ENCODE measurements at places on chromosomes 2 and 18.
A peak's percentile ranks its signal among the peaks of the same experiment; 100 is the strongest.

- DNase-seq: no peak
These were observed 121.0 kb upstream of the HAAO start for GRCh38 chr2:42913280-42913878.

- no peak for DNase-seq
These were observed 19.1 kb downstream of the RAMP1 start for GRCh38 chr2:237878321-237879057.

- no peak for DNase-seq
These were observed 23.1 kb upstream of the CHAC2 start for GRCh38 chr2:53744395-53745065.

DNA sequence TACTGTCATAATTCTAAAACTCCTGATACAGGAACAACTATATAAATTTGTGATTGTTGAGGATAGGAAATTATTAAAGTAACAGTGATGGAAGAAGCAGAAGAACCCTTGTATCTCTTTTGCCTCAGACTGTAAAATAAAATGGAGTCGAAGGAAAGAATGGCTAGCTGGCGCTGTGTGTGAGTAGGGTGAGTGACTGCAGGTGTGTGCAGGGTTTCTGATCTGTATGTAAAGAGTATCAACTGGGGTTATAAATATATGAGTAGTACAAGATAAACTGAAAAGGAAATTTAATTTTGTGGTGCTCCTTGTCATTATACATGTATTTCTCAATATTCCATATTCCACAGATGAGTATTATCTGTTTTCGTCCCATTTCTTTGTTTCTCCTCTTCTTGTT, 15.2 kb downstream of the POLI start:
- no peak for DNase-seq

- DNase-seq: no peak
These were observed 246.7 kb upstream of the EPHA4 start for GRCh38 chr2:221818616-221819320.

GRCh38 chr18:48139431-48140347, 209.2 kb upstream of the SMAD2 start:
- no peak for DNase-seq

DNA sequence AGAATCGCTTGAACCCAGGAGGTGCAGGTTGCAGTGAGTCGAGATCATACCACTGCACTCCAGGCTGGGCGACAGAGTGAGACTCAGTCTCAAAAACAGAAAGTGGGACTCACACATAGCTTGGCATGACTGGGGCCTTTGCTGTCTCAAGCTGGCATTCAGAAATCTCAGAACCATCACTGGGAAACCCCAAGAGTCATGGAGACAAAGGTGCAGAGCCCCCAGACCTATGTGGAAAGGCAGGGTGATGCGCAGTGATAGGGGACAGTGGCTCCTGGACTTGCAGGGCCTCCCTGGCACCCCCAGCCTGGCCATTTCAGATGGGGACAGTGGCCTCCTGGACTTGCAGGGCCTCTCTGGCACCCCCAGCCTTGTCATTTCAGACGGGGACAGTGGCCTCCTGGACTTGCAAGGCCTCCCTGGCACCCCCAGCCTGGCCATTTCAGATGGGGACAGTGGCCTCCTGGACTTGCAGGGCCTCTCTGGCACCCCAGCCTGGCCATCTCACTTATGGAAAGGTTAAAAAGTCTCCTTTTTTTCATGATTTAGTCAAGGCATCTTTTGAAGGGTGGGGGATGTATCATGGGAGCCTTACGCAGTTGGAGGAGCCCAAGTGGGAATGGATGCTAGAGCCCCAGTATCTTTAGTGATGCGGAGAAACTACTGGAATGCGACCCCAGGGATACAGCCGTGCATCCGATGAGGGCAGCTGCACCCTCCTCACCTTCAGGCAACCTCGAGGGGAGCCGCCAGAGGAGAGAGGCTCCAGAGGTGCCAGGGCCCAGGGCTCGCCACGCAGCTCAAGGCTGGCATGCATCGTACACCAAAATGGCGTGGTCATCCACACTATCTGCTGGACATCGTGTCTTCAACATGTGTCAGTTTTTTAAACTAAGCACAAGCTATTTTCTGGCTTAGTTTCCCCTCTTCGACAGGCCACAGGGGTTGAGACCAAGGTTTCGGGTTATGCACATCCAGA, 30.5 kb downstream of the ZNF516 start:
- DNase-seq: no peak

- DNase-seq: no peak
These were observed 19.2 kb downstream of the ABI2 start for GRCh38 chr2:203347375-203347774.

- no peak for DNase-seq
These were observed 27.9 kb upstream of the POU3F3 start for GRCh38 chr2:104826016-104826415.

DNA sequence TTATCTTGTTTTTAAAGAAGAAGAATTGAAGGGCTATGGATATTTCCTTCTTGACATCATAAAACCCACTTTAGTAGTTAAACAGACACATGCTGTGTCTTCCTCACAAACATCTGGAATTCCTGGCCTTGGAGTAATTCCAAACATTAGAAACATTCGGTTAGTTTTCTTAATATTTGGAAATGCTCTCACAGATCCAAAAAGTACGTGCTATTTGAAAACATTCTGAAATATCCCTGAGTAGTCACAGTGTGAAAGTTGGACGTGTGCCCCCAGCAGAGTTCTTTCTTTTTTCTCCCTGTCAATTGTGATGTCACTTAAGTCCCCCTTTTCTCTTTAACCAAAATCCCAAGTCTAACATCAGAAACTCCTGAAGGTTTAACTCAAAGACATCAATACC, 91.3 kb downstream of the ANTXR1 start:
- DNase-seq: no peak

- DNase-seq: peak; percentile 92
These were observed 13.0 kb downstream of the ODC1 start for GRCh38 chr2:10434886-10435819.

DNA sequence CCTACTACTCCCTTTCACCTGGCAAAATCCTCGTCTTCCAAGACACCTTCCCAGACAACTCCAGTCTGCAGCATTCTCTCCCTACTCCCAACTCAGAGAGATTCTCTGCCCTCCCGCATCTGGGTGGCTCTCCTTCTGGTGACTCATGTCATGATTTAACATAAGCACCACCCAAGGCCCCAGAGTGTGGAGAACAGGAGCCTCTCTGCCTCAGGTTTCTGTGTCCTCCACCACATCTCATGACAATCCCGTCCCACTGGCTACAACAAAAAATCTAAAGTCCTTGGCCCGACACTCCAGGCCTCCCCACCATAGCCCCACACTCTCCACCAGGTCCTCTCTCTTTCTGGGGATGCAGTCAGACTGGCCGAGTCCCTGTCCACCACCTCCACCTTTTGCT, 197.1 kb downstream of the BCL11A start:
- no peak for DNase-seq

DNA sequence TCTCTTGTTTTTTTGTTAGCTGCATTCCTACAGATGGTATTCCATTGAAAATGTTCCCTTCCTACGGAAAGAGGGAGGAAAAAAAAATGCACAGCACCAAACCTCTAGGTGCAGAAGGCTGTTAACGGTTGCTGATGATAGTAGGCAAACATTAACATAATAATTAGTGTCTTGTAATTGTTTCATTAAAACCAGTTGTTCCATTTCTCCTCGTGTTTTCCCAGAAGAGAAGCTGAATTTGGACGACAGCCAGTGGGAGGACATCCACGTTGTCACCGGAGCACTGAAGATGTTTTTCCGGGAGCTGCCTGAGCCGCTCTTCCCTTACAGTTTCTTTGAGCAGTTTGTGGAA, 494.7 kb downstream of the ARHGAP15 start:
- peak; percentile 12 for DNase-seq

GRCh38 chr2:11729362-11730212, 16.8 kb upstream of the LPIN1 start:
- no peak for DNase-seq

GRCh38 chr18:76491776-76492668, 3.0 kb downstream of the ZNF516 start:
- DNase-seq: peak; percentile 33

- DNase-seq: peak; percentile 91
These were observed 7.4 kb downstream of the NFATC1 start for GRCh38 chr18:79402977-79403722.

DNA sequence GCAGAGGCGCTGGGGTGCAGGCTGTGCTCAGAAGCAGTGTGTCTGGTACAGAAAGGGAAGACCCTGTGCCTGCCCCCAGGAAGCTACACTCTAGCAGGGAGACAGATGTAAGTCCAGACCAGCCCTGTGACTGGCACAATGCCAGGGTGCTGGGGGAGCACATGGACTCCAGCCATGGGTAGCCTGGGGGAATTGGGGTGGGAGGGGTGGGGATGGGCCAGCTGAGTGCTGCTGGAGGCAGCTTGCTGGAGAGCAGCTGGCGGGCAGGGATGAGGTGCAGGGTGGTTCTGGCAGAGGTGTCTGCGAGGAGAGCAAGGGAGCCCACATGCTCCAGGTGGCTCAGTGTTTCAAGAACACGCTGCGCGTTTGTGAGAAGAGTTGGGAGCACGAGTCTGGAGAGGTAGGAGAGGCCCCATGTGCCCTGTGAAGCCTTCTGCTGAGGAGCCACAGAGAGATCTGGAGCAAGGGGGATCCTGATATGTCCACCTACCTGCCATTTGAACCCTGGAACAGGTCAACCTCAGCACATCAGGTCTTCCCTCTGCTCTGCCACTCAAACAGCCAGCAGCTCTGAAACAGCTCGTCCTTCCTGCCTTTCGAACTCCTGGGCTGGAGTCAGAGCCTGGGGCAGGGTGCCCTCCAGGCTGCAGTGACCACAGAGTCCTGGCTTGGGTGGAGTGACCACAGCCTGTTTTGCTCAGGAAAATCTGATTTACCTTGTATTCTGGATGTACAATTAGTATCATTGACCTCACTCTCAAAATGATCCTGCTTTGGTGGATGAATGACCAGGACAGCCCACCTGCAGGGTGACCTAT, 15.1 kb downstream of the ALLC start:
- DNase-seq: no peak

DNA sequence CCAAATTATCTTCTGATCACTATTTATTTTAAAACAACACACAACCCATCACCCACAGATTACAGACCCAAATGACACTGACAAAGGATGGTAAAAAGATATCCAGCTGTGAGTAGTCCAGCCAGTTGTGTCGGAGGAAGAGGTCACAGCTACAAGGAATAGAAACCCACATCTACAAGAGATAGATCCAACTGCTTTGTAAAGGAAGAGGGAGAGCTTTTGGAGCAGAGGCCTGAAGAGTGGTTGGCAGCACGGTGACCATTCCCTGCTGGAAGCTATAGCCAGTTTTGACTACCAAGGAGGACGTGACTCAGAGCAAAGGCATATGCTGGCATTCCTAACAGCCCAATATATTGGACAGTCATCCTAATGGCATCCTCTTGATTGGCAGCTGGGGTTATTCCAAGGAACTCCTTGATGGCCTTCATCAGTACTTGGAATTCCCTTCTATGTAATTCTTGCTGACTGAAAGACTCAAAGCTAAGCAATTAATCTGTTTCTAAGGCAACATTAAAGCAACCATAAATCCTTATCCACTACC, 17.1 kb downstream of the SLC8A1 start:
- DNase-seq: peak; percentile 81

DNA sequence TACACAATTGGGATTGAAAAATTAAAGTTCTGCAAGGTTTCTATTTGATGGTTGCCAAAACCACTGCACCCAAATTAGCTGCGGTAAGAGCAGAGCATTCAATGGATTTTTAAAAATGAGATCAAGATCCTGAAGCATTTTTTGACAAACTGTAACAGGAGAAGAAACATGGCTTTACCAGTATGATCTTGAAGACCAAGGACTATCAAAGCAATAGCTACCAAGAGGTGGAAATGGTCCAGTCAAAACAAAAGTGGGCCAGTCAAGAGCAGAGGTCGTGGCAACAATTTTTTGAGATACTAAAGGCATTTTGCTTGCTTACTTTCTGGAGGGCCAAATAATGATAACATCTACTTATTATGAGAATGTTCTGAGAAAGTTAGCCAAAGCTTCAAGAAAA, 186.8 kb downstream of the RDH14 start:
- DNase-seq: no peak

DNA sequence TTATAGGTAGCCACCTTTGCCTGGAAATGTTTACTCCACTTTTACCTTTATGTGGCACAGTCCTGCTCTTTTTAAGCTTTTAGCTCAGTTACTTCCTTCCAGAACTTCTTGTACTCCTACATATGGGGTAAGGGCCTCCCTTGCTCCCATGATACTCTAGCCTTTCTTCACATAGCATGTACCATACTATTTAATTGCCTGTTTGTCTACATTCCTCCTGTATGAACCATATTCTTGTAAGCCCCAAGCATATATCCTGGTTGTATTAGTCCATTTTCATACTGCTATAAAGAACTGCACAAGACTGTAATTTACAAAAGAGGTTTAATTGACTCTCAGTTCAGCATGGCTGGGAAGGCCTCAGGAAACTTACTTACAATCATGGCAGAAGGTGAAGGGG, 90.6 kb upstream of the VWC2L start:
- DNase-seq: no peak

- peak; percentile 15 for DNase-seq
These were observed 438.6 kb downstream of the DLGAP1 start for GRCh38 chr18:4016391-4017049.

- no peak for DNase-seq
These were observed 232.7 kb downstream of the SLC8A1 start for GRCh38 chr2:40219141-40219540.

DNA sequence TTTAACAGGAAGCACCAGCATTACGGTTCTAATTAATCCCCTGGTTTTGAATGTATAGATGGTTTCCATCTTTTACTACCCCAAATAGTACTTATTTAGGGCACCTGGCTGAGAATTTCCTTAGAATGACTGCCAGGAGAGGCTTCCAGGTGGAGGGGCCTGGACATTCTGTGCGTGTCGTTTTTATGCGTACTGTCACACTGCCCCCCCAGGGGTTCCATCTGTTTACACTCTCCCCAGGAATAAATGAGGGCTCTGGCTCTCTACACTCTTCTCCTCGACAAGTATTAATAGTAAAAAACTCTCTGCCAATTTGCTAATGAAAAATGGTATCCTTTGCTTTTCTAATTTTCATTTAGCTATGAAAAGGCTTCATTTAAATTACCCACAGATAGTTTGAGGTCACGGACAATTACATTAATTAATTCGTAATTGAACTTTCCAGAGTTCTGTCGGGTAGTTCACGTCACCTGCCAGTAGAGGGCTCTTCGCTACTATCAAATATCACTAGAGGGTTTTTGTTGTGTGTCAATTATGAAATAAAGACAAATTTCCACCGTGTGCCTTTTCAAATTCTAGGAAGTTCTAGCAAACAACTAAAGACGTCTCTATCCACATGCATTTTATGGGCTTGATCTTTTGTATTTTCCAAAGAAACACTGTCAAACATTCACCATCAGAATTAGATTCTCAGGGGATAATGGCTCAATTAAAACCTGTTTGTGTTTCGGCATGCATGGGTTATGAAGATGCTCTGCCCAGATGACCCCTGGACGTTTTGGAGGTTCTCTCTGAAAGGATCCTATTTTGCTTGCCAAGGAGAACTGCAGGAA, 88.8 kb upstream of the ASB18 start:
- DNase-seq: peak; percentile 50

DNA sequence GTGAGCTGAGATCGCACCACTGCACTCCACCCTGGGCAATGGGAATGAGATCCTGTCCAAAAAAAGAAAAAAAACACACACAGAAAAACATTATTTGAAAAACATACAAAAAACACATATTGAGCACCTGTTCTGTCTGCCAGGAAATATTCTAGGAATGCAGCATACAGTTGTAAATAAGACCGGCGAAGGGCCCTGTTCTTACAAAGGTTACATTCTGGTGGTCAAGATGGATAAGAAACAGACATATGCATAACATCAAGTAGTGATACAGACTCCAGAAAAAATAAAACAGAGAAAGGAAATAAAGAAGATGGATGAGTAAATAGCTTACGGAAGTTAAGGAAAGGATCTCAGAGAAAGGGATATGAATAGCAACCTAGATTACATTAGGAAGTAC, 159.8 kb downstream of the GALNT3 start:
- DNase-seq: no peak
